Omental fat pad (tissue), 4 donors: ENCODE measurements at places on chromosomes 6 and 20.

GRCh38 chr6:24957199-24957598 lies 21.4 kb upstream of the RIPOR2 start:
- no peak for DNase-seq

DNA sequence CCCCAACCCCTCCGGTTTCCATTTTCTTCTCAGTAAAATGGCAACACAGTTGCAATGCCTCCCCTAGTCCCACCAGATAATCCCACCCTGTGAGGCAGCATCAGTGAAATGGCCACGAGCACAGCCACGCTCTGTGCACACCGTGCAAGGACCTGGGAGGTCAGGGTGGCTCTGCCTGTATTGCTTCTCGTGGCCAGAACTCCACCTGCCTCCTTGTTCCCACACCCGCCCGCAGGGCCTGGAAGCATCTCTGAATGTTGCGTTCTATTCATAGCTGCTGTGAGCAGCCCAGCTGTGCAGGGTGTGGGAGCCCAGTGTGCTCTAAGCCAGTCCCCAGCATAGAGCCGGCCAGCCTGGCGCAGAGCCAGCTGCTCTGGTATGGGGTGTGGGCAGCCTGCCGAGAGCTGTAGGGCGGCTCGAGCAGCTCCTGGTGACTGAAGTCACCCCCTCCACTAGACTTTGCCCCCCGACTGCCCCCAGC lies 161.1 kb downstream of the DLL1 start:
- DNase-seq: peak; percentile 42

- DNase-seq: no peak
Observed at GRCh38 chr6:3392930-3393835, 63.7 kb downstream of the SLC22A23 start.

GRCh38 chr20:44091026-44091425 lies 96.0 kb downstream of the JPH2 start:
- DNase-seq: no peak

GRCh38 chr6:146028851-146029572 lies at the start of gene GRM1:
TSS of gene GRM1 (plus strand) at chr6:146029062. CDS start at chr6:146029518, 456 bp downstream.
- DNase-seq: no peak

GRCh38 chr6:157753291-157753690 lies 69.8 kb upstream of the SNX9 start:
- DNase-seq: no peak

DNA sequence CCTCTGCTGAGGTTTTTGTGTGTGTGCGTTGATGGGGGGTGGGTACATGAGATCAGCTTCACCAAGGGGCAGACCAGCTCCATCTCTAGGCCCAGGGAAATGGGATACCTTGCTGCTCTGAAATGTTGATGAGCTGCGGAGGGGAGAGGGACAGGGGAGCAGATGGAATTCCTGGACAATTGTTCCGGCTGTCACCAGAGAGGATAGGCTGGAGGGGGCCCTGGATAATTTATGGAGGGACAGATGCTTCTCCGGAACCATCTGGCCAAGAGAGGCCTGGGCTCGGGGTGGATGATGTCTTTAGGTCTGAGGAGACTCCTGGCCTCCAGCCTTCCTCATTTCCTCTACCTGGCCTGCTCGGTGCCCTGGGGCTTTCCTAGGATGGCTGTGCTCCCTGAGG lies 1.9 kb upstream of the TJAP1 start:
- no peak for DNase-seq

DNA sequence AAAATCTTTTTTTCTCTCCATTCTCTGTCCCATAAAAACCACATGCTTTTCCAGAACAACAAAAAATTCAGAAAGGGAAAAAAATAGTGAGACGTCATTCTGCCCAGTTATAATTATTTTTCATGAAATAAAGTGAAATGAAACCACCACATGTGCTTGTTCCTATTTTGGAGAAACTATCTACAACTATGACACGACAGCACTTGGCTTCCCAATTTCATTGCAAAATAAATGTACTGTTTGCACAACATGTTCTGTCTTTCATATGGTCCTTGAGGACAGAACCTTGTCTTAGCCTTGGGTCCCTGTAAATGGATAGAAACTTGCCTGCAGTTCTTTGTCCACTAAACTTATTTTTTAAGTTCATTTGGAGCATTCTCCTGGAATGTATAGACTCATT lies 5.6 kb upstream of the MAN1A1 start:
- no peak for DNase-seq

DNA sequence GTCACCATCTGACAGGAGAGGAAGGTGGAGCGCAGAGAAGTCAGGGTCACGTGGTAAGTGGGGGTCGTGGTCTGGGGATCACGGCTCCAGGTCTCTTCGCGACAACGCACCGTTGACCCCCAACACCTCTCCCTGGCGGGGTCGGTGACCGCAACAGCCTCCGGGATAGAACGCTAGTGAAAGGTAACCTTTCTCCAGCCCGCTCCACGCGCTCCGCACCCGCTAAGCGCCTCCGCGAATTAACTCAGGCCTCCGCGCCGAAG lies 600 bp upstream of the SYNJ2 start:
- no peak for DNase-seq

DNA sequence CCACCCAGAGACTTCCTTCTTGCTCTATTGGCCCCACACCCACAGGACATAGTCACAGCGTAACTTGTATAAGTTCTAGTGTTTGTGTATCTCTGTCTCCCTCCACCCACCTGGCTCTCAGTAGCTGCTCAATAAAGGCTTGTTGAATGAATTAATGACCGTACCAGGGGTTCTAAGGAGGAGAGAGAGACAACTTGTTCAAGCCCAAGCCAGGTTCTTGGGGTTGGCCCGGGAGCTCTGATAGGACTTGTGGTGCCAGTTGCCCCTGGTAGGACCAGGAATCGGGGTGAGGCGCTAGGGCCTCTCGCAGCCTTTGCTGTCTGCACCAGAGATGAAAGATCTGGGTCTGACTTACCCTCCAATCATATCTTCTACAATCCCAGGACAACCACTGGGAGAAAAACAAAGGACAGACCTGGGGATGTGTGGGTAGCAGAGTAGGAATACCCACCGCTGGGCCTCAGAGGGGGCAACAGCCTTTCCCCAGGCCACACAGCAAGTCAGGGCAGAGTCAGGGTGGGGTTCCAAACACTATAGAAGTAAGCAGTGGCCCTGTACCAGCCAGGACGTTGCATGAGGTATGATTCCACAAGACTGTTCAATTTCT lies 5.3 kb upstream of the TGM2 start:
- no peak for DNase-seq

DNA sequence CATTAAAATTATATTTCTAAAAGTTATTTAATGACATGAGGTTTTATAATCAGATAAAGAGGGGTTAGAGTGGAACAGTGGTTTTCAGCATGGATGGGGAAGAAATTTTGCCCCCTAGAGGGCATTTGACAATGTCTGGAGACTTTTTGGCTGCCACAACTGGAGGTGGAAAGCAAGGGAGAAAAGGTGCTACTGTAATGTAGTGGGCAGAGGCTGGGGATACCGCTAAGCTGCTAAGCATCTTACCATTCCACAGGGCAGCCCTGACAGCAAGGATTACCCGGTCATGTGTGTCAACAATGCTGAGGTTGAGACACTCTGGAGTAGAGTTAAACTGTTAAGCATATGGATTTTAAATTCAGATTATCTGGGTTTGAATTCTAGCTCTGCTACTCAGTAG lies 52.9 kb upstream of the FABP7 start:
- no peak for DNase-seq
